ENCODE measurements at places on chromosomes 7 and 10.

- DNase-seq, result no peak
Measured at GRCh38 chr10:89644691-89644966, 413 bp downstream of the PANK1 start.

DNA sequence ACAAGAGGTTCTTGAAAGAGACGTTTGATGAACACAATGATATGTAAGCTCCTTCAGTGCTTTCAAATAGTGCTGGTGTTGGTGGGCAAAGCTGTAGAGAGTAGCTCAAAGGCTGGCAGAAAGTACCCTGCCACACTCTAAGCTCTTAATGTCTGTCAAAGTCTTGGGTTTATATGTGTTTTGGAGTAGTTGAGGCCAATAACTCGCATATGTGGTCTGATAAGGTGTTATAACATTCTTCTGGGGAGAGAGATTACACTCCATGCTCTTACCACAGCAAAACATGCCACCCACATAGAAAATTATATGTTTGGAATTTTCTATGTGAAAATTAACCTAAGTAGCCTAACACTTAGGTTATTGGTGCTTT is 30.8 kb upstream of the NME8 start:
- DNase-seq, result no peak

DNA sequence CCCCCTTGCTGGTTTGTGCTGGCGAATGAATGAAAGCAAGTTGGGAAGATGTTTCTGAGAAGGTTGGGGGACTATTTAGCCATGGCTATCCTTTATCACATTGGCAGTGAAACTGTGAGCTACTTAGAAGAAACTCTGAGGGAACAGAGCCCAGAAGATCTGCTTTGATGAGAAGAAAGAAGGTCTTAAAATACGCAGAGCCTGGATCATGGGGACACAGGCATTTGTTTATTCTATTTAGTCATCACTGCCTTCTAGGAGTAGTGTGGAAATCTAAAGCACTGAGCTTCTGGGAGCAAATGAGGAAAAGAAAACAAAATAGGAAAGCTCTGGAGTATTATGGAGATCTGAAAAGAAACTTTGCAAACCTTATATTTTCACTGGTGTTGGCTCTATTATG is 28.5 kb downstream of the CPED1 start:
- DNase-seq, result no peak

DNA sequence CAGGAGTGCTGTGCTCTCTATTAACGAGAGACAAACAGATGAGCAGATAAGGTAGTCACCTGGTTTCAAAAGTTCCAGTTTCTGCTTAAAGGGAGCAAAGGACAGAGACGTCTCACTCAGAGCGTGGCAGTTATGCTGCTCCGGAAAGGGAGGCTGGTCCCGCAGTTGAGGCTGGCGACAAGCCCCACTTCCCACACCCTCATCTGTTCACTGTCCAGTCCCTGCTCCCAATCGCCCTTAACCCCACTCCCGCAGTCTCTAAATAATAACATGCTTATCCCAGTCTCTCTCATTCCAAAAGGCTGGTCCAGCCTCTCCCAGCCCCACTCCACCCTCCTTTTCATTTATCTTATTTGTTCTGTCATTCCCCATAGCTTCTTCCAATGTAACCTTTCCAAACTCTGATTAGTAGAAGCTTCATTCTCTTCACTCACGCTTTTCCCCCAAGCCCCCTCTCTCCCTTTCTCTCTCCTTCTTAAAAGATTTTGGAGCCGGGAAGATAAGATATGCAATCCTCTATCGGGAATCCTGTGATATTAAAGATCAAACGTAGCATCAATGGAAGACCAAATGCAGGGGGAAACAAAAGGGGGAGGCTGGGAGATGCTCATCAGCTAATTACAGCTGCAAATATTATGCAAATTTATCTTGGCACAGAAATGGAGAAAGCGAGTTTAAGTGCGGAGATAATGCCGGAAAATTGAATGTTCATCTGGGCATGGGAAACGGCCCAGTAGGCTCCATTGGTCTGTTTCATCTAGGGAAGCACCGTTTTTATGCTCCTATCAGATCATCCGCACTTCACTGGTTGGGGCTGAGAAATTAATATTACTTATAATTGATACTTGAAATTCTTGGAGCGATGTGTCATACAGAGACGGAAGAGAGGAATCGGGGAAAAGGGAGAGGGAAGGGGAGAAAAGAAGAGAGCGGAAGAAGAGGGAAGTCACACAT is 16.3 kb upstream of the GATA3 start:
- no peak for DNase-seq

- no peak for DNase-seq
Measured at GRCh38 chr7:38323156-38323555, 49.7 kb upstream of the TARP start.

- no peak for DNase-seq
Measured at GRCh38 chr7:55124989-55125875, 106.4 kb downstream of the EGFR start.

GRCh38 chr10:71349406-71349805 is 30.3 kb downstream of the SLC29A3 start:
- no peak for DNase-seq

GRCh38 chr7:7077945-7078344 is 104.4 kb upstream of the C1GALT1 start:
- DNase-seq, result no peak
